ENCODE measurements at places on chromosomes 2 and 18. TPM values are rescaled to one million over a fixed set of nuclear protein-coding genes. Genes with fewer than 3 reads are reported as not detected.

The ACAA2 gene
- 22.4 TPM for total RNA-seq

The GALNT13 gene
- not detected for total RNA-seq

The VWA3B gene
- not detected for total RNA-seq

The SLC66A2 gene
- 30.7 TPM for total RNA-seq

The ERFE gene
- total RNA-seq: 0.29 TPM

The CFAP65 gene
- total RNA-seq: not detected

The TUBA4A gene
- total RNA-seq: 93.7 TPM

The NDC80 gene
- total RNA-seq: 2.4 TPM

The TGOLN2 gene
- 196 TPM for total RNA-seq

The DPP10 gene
- total RNA-seq: not detected

The ALPI gene
- total RNA-seq: not detected

The COX5B gene
- 122 TPM for total RNA-seq

The TMX3 gene
- total RNA-seq: 76.5 TPM

The EGR4 gene
- not detected for total RNA-seq

The LRATD1 gene
- not detected for total RNA-seq

All from naive thymus-derived CD4-positive, alpha-beta T cell (primary cell).